Activated CD4-positive, alpha-beta T cell treated with anti-CD3 and anti-CD28 coated beads, Interleukin-2, amount 10 ng/mL, durations not matched to agents 24 days and 14 days (primary cell): ENCODE measurements at places on chromosomes 13 and 19. TPM values are rescaled to one million over a fixed set of nuclear protein-coding genes. Genes with fewer than 3 reads are reported as not detected.

GRCh38 chr13:36207672-36208071 lies 6.7 kb downstream of the SOHLH2 start:
- DNase-seq: no peak

DNA sequence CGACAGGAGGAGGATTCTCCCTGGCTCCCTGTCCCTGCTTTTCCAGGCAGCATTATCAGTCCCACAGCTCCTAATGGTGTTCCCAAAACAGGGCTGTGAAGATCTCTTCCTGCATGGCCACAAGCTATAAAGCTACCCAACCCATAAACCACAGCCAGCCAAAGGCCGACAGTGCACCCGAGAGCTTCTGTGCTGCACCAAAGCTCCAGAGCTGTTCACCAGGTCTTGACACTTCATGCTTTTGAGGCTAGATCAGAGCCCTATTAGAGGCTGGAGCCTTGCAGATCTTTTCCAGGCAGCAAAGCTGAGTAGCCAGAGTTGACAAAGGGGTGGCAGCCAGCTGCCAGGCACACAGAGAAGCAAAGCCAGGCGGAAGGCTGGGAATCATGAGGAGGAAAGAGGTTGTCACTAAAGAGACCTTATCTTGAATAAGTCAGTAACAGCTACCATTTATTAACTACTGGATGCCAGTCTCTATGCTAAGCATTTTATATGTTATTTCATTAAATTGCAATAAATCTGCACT lies 180.4 kb downstream of the KATNAL1 start:
- no peak for DNase-seq

DNA sequence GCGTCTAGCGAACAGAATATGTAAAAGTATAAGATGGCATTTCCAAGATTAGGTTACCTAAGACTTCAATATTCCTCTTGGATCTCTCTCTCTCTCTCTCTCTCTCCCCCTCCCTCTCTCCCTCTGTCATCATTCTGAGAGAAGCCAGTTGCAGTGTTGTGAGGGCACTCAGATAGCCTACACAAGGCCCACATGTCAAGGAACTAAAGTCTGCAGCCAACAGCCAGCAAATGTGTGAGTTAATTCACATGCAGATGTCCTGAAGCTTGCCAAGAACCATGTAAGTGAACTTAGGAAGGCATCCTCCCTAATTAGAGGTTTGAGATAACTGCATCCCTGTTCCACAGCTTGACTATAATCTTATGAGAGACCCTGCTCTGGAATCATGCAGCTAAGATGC lies 822.9 kb upstream of the PRR20A start:
- DNase-seq: no peak

DNA sequence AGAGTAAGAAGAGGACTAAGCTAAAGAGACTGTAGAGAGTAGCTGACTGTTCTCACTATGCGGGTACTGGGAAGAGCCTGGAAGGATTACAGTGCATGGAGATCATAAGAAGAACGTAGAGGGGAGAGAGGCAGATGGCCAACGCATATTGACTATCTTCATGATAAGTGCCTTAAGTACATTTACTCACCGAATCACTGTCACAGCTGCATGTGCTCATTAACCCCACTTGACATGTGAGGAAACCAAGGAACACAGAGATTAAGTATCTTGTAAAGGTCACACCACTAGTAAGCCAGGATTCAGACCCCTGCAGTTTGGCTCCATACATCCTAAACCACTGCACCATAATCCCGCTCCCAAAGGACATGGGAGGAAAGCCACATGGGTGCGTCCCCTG lies 34.1 kb downstream of the SMAD9 start:
- DNase-seq: no peak

DNA sequence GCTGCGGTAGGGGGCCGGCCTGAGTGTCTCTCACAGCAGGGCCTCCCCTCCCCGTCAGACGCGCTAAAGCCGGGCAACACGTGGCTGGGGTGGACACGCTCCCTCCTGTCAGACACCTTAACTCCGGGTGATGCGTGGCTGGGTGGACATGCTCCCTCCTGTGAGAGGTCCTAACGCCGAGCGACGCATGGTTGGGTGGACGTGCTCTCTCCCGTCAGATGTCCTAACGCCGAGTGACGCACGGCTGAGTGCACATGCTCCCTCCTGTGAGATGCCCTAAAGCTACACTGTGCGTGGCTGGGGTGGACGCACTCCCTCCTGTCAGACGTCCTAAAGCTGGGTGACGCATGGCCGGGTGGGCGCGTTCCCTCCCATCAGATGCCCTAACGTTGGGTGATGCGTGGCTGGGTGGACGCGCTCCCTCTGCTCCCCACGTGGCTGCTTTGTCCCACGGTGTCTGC lies 126.1 kb upstream of the MCF2L start:
- no peak for DNase-seq

DNA sequence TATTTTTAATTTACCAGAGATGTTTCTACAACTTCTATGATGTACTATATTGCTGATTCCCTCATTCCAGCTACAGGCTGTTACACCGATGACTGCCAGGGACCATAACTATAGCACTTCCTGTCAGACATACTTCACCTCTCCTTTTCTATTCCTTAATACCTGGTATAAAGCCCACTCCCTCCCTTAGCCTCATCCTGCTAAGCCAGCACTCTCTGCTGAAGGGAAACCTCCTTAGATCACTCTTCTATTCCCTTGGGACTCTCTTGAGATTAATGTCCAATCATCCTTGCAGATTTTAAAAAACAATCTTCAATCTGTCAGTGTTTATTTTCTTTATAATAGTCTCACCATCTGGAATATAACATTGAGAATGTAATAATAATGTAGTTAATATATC lies 127.9 kb downstream of the DIAPH3 start:
- DNase-seq: no peak

DNA sequence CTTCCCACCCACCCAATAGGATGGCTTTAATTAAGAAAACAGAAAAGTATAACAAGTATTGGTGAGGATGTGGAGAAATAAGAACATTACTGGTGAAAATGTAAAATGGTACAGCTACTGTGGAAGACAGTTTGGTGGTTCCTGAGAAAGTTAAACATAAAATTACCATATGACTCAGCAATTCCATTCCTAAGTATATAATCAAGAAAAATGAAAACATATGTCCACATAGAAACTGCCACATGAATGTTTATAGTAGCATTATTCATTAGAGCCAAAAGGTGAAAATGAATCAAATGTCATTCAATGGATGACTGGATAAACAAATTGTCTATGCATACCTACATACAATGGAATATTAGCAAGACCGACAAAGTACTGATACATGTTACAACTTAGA lies 16.9 kb downstream of the DZIP1 start:
- DNase-seq: no peak

GRCh38 chr13:42094516-42095040 lies 46.1 kb downstream of the DGKH start:
- DNase-seq: no peak

DNA sequence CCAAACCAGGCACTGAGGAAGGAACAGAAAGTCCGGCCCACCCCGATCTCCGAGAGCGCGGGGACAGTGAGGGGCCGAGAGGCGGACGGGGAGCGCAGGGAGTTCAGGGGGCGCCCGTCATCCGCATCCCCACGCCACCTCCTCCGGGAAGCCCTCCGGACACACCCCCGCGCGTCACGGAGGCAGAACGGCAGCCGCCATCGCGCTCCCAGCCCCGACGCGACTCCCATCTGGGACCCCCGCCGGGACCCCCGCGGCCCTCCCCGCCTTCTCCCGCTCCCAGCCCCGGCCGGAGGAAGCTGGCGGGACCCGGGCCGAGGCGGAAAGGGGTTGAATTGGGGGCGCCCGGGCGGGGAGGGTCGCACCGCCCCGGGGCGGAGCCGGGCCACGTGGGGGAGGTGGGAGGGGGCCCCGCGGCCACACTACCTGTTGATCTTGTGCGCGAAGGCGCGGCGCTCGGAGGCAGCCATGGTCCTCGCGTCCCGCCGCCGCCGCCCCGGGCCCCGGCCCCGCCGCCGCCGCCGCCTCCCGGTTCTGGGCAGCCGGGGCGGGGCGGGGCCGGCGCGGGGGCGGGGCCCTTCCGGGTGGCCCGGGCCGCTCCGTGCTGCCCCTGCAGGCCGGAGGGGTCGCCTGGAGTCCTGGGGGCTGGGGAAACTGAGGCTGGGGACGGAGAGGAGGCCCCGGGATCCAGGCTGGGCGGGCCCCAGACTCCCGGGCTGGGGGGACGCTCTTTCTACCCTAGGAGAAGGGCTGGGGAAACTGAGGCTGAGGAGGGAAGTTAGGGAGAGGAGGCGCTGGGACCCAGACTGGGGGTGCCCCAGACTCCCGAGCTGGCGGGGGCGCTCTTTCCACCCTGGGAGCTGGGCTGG lies at the start of gene DOCK6:
DOCK6 (minus strand) TSS at position 554 of the 869 bp plus-strand sequence; CDS start at position 470, 84 bp downstream.
- DNase-seq: no peak

DNA sequence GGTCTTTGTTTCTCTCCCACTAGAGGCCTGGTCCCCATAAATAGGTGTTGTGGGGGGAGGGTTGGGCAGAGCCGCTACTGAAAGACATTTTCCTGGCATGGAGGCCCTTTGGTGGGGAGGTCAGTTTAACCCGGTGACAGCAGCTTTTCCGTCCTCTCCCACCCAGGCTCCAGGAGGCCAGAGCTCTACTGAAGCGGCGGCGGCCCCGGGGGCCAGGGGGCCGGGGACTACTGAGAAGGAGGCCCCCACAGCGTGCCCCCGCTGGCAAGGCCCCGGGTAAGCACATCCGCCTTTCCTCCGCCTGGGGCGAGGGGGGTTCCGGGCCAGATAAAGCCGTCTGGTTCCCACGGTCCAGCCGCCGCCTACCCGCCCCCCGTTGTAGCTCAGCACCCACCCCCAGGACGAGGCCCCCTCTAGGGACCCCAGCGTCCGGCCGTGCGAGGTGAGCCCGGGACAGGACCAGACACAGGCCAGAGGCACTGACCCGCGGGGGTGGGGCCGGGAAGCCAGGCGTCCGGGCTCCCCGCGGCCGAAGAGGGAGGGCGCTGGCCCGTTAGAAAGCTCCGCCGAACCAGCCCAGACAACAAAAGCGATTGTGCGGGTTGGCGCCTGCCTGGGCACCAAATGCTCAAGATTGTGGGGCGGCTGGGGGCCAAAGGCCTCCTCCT lies 1.1 kb upstream of the LTBP4 start:
- peak; percentile 61 for DNase-seq

DNA sequence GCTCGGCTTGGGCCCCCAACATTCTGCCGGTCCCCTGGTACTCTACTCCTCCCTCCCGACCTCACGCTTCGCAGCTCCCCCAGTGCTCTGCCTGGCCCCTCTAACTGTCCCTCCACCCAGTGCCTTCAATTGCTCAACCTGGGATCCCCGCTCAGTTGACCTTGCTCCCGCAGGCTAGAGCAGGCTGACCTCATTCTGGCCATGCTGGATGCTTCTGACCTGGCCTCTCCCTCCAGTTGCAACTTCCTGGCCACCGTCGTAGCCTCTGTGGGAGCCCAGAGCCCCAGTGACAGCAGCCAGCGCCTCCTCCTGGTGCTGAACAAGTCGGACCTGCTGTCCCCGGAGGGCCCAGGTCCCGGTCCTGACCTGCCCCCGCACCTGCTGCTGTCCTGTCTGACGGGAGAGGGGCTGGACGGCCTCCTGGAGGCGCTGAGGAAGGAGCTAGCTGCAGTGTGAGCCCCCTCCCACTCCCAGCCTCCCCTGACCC lies 3.6 kb downstream of the GTPBP3 start:
- DNase-seq: no peak

GRCh38 chr13:40986101-40986856 lies 32.8 kb downstream of the ELF1 start:
- peak; percentile 67 for DNase-seq

GRCh38 chr13:92461402-92461801 lies 765.2 kb upstream of the GPC6 start:
- no peak for DNase-seq

GRCh38 chr13:33686772-33687480 lies 131.0 kb upstream of the RFC3 start:
- no peak for DNase-seq

GRCh38 chr19:46068345-46069258 lies 27.8 kb upstream of the IGFL4 start:
- no peak for DNase-seq

The DNASE2 gene
- 21.5 and 22.0 TPM in 2 replicates for total RNA-seq

The SHISA7 gene
- not detected in 2 replicates for total RNA-seq

The PLA2G4C gene
- 9.2 and 11.4 TPM in 2 replicates for total RNA-seq

The KLK3 gene
- total RNA-seq: not detected in 2 replicates

The LILRB5 gene
- total RNA-seq: not detected in 2 replicates

The NCCRP1 gene
- total RNA-seq: not detected in 2 replicates
